Stomach (tissue), 19 donors: ENCODE measurements at places on chromosomes 4 and X. TPM values are rescaled to one million over a fixed set of nuclear protein-coding genes. Genes with fewer than 3 reads are reported as not detected.

DNA sequence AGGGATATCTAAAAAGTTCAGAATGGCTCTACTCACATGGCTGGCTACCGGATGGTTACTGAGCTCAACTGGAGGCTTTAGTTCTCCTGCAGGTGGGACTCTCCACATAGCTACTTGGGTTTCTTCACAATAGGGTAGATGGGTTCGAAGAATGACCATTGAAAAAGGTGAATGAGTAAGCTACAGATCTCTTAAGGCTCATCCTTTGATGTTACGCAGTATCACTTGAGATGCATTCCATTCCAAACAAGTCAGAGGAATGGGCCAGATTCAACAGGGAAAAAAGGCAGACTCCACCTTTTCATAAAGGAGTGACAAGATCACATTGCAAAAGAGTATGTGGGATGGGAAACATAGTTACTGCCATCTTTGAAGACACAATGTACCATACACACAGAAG, 52.6 kb downstream of the DDX53 start:
- no peak for DNase-seq

GRCh38 chr4:188214861-188215260, 75.6 kb downstream of the TRIML1 start:
- DNase-seq, result no peak

- peak; percentile 65 for DNase-seq
Measured at GRCh38 chr4:68373513-68373912, 23.6 kb upstream of the YTHDC1 start.

DNA sequence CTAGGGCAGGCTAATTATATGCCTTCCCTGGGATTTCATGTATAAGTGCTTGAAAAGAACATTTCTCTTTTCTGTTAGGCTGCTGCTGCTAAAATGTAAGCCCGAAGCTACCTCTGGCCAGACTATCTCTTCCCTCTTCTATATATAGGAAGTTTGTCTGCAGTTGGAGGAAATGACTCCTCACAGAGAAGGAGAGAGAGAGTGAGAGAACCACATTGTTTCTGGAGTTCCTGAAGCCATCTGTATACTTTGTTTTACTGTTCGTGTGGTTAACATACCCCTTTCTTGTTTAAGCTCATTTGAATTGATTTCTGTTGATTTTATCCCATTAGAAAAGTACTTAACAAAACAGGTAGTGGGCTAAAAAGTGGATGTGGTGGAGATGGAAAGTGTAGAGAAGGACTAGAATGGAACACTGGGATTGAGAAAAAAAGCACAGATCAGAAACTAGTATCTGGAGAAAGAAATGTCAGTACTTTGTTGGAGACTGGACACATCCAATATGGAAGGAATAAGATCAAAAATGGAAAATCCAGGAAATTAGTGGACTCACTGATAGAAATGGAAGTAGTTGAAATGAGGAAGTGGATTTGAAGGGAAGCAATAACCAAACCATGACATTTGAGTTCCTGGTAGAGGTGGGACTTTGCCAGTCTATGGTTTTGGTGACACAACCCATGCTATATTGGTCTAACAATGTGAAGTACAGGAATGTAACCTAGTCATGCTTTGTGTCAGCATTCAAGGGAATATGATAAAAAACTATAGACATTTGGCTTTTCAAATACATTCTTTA, 112.6 kb downstream of the TMA16 start:
- DNase-seq, result no peak

DNA sequence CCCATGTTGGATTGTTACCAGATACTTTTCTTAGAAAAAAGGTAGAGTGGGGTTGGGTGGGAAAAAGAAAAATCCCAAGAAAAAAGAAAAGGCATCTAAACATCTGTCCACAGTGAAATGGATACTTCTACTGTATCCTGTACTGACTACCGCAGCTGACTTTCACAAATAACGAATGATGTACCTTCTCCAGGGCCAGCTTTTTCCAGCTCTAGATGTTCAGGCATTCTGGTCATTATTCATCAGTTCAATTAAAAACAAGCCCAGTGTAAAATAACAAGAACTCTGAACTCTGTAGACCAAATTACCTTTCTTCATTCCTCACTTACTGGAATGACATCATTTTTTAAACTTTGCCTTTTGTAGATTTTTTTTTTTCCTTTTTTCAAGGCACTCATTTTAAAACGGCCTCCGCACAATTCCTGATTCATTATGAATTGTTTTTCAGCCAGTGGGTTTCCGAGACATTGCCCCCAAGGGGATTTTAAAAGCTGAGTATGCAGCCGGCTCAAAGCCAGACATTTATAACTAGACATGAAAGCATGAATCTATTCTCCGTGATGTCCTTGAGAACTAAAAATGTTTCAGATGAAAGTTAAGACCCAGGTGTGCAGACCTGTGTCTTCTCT, 113.5 kb downstream of the PRKX start:
- DNase-seq, result peak; percentile 13

DNA sequence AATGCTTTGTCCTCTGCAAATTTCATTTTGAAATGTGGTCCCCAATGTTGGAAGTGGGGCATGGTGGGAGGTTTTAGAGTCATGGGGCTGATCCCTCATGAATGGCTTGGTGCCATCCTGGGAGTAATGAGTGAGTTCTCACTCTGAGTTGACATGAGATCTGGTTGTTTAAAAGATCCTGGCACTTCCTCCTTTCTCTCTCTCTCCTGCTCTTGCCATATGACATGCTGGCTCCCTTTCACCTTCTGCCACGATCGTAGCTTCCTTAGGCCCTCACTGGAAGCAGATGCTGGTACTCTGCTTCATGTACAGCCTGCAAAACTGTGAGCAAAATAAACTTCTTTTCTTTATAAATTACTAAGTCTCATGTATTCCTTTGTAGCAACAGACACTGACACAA, 262.0 kb downstream of the IL15 start:
- DNase-seq, result no peak

GRCh38 chr4:77593993-77594392, 11.6 kb upstream of the CXCL13 start:
- no peak for DNase-seq

DNA sequence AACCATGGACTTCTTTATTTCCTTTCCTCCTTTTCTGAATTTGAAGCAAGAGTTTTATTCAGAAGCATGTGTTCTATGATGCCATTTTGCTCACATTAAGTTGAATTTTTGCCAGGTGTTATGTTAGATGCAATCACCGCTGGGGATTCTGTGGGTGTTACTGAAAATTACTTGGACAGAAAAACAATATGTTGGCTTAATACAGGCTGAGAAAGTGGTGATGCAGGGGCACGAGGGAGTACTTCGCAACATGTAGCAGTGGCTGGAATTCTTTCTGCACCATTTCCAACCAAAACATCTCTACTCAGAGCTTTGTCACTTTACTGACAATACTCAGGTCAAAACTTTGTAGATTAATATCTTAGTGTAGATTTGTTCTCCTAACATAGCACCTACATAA, 109.2 kb upstream of the PCDH18 start:
- DNase-seq, result no peak

GRCh38 chrX:70656304-70656703, 211.7 kb downstream of the DLG3 start:
- DNase-seq, result no peak

GRCh38 chr4:89834486-89835209, 2.3 kb downstream of the SNCA start:
- DNase-seq, result no peak

DNA sequence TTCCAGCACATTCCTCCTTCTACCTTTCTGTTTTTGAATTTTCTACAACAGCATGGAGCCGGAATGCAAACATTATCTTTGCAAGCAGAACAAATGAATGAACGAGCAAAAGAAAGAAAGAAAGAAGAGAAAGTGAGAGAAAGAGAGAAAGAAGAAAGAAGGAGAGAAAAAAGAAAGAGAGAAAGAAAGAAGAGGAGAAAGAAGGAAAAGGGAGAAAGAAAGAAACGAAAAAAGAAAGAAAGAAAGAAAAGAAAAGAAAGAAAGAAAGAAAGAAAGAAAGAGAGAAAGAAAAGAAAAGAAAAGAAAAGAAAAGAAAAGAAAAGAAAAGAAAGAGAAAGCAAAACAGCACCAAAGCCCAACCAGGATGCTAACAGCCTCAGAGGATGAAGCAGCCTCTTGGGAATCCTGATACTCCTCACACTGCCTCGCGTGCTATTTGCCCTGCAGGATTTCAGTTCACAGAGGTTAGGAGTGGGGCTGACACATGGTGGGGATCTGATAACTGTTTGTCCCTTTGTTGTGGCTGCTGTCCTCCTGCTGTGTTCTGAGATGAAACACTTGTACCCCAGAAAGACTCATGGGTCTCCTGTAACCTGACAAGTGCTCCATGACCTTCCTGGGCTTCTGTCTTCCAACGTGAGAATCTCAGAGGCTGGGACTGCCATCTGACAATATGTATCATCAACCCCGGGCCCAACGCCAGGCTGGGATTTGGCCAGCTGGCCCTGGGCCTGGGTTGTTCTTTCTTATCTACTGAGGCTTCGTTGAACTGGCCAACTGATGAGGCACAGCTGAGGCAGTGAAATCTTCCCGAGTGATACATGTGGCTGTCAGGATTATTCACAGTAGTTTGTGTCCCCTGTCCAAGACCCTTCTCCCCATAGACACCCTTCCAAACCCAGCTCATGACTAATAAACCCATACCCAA, 61.0 kb downstream of the SEPSECS start:
- DNase-seq, result peak; percentile 41

- no peak for DNase-seq
Measured at GRCh38 chr4:26762650-26763049, 98.0 kb upstream of the STIM2 start.

TEX11 gene
- 4.6 TPM for polyA plus RNA-seq

S100G gene
- polyA plus RNA-seq, result not detected

MID2 gene
- 2.3 TPM for polyA plus RNA-seq

TIGD4 gene
- polyA plus RNA-seq, result 0.20 TPM

GLOD5 gene
- polyA plus RNA-seq, result 1.7 TPM
